ENCODE measurements at places on chromosomes 11 and 22.

- DNase-seq: no peak
These were observed 265.9 kb downstream of the LARGE1 start for GRCh38 chr22:33654173-33654895.

- DNase-seq: no peak
These were observed 7.0 kb downstream of the ALDH3B1 start for GRCh38 chr11:68016904-68017817.

DNA sequence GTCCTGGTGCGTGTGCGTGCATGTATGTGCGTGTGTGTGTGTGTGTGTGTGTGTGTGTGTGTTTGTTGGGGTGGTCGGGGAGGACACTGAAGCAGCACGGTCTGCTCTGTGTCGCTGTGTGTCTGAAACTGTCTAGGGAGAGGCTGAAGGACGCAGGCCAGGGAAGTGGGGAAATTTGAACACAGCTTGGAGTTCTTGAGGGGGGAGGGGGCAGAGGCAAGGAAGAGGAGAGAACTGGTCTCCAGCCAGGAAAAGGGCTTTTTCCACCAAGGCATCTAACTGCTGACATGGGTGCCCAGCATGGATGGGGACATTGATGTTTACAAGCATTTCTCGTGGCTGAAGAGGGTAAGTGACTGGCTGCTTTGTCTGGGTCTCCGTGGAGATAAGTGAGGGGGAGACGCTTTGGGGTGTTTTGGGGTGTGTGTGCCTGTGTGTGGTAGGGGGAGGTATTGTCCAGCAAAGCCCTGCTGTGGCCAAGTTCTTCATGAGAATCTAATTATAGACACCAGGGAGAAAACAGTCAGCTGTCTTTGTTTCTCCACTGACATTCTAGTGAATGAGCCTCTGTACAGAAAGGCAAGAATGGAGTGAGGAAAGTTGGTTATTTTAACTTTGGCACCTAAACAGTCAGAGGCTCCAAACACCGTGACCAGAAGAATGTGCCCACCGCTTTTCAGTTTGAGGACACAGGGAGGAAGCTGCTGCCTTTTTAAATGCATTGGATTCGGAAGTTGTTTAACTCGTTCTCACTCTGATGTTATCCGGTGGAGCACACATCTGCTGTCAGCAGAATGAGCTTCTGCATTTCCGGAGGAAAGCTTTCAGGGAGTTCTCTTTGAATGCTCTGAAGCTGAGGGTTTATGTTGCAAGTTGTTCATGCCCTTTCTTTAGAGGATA is 63.7 kb downstream of the PPFIBP2 start:
- no peak for DNase-seq

DNA sequence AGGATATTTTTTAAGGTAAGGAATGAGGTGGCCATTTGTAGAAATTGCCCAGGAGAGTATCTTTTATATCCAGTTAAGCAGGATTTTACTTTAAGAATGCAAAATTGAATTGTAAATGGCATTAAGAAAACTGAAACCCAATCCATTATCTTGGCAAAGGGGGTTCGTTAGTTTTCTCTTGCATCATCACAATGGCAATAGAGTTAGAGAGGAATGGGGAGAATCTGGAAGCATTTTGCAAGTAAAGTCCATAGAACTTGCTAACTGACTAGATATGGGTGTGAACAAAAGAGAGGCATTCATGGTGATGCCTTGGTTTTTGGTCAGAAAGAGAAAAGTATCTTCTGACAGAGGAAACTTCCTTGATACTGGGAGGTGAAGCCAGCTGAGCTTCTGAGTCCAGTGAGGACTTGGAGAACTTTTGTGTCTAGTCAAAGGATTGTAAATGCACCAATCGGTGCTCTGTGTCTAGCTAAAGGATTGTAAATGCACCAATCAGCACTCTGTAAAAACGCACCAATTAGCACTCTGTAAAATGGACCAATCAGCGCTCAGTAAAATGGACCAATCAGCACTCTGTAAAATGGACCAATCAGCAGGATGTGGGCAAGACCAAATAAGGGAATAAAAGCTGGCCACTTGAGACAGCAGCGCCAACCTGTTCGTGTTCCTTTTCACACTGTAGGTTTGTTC is 3.6 kb upstream of the CCDC117 start:
- DNase-seq: no peak

GRCh38 chr11:2580571-2581001 is 119.2 kb downstream of the KCNQ1OT1 start:
- no peak for DNase-seq

GRCh38 chr11:126452241-126453101 is 97.0 kb downstream of the ST3GAL4 start:
- DNase-seq: no peak

- DNase-seq: no peak
These were observed 16.4 kb downstream of the PPM1F start for GRCh38 chr22:21936151-21936775.

DNA sequence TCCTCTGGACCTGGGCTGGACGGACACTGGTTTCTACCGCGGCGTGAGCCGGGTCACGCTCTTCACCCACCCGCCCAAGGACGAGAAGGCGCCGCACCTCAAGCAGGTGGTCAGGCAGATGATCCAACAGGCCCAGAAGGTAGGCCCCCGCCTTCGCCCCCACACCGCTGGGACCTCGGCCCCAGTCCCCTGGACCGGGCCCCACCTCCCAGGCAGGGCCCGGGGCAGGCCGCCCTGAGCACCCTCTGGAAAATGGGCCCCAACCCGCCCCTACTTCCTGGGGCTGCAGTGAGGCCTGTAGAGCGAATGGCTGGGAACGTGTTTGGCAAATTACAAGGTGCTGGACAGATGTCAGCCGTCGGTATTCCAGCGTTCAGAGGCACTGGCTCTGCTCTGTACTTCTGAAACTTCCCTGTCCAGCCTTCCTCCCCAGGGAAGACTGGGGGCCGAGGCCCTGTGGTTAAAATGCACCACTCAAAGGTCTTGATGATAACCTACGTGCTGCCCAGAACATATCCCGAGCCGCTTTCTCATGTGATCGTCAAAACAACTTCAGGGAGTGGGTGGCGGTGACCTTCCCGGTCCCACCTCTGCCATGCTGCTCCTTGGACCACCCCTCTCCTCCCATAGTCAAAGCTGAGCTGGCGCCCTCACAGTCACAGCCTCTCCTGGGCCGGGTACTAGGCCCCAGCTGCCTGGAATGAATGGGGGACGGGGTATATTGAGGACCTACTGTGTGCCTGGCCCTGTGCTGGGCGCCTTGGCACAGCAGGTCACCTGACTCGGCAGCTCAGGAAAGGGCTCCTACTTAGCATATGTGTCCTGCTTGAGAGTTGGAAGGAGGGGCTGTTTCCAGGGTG is 869 bp downstream of the FAM83F start:
- no peak for DNase-seq

DNA sequence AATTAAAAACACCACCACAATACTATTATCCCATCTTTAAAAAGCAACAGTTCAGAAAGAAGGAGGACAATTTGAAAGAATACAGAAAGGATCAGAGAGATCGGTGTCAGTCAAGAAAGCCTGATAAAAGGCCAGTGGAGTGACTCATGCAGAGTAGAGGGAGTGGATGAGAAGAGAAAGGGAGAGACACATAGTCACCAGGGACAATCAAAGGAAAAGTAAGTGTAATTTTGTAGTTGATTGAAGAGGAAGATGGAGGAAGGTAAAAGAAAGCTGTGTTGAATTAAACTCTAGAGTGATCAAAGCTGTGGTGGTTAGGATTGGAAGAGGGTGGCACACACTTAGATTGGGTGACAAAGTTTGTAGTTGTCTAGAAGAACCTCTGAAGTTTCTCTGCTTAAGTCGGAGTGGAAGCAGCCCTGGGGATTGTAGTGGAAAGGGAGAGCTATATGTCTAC is 14.1 kb downstream of the SPECC1L start:
- no peak for DNase-seq

GRCh38 chr22:18966748-18967147 is 30.7 kb upstream of the PRODH start:
- DNase-seq: no peak

DNA sequence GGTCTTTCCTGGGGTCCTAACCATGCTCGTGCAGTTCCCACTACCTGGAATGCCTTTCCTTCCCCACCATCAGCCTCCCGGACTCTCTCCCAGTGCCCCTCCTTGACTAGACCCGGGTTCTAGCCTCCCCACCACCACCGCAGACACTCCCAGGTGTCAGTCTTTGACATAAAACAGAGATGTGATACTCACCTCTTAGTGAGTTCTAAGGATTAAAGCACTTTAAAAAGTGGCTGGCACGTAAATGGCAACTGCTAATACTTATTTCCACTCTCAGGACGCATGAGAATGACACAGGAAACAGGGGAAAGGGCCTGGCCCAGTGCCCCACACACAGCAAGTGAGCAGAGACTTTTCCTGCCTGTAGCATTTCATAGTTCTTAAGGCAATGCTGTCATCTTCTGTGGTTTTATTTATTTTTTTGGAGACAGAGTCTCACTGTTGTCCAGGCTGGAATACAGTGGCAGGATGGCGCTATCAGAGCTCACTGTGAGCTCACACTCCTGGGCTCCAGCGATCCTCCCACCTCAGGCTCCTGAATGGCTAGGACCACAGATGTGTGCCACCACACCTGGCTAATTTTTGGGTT is 1.9 kb upstream of the SLC25A45 start:
- DNase-seq: no peak

DNA sequence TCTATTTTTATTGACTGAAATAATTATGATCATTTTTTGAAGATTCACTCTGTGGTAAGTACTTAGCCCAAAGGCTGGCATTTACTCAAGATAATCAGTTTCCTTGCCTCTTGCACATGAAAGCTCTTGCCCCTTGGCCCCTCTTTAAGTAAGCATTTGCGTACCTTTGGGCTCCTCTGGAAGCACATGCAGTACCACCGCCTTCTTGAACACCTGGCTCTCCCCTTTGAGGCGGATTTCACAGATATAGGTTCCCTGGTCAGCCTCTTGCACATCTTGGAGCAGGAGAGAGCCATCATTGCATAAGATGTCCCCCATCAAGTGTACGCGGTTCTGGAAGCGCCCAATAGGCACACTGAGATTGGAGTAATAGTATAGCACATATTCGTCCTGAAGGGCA is 14.5 kb downstream of the JAML start:
- no peak for DNase-seq

DNA sequence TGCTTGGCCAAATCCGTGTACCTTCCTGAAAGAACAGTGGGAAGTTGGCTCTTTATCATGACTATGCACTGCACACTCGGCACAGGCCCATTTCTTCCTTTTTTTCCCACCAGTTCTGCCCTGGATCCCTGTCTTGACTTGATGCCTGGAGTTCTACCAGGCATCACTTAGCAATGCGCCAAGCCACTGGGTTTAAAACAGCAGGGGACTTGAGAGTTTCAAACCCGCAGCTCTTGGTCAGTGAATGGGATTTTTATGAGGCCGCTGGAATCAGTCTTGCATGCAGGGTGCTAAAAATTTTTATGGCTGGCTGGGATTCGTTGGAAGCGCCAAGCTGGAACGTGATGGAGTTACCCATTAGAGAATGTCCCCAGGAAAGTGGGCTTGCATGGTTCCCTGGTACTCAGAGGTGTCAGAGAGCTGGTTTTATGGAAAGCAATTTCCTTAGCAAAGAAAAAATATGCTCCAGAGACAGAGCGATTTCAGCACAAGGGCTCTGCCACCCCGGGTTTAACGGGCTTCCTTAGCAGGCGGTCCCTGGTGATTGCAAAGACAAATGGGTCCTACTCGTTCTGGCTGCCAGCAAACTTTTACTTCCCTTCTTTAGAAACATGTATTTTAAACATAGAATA is 432.9 kb downstream of the TENM4 start:
- DNase-seq: no peak

All from stimulated activated CD8-positive, alpha-beta memory T cell treated with anti-CD3 and anti-CD28 coated beads, Interleukin-4, amount 100 ng/mL, for 24 hours (primary cell).